Myometrial cell (primary cell): ENCODE measurements at places on chromosomes 13 and 19. TPM values are rescaled to one million over a fixed set of nuclear protein-coding genes. Genes with fewer than 3 reads are reported as not detected.

UPF1 gene
- total RNA-seq = 32.8 and 32.9 TPM in 2 replicates

MAB21L1 gene
- total RNA-seq = not detected in 2 replicates

GPR183 gene
- total RNA-seq = 0.18 TPM in 1 of 2 replicates, not detected in the other

CD209 gene
- not detected in 2 replicates for total RNA-seq

LMTK3 gene
- total RNA-seq = not detected in 2 replicates

ZNF221 gene
- total RNA-seq = 1.2 and 2.3 TPM in 2 replicates

ZNF493 gene
- 0.58 and 8.3 TPM in 2 replicates for total RNA-seq

FPR1 gene
- not detected in 2 replicates for total RNA-seq

CFD gene
- 2.0 and 5.7 TPM in 2 replicates for total RNA-seq

TUBB4A gene
- total RNA-seq = not detected in 2 replicates

GARIN5A gene
- total RNA-seq = not detected in 2 replicates

MYO16 gene
- 0.35 TPM in 1 of 2 replicates, not detected in the other for total RNA-seq

IGLON5 gene
- not detected in 2 replicates for total RNA-seq

N4BP2L1 gene
- 0.71 and 2.6 TPM in 2 replicates for total RNA-seq
